ENCODE measurements at places on chromosomes 4 and X.

GRCh38 chrX:68710870-68711576, 63.6 kb downstream of the STARD8 start:
- no peak for DNase-seq

DNA sequence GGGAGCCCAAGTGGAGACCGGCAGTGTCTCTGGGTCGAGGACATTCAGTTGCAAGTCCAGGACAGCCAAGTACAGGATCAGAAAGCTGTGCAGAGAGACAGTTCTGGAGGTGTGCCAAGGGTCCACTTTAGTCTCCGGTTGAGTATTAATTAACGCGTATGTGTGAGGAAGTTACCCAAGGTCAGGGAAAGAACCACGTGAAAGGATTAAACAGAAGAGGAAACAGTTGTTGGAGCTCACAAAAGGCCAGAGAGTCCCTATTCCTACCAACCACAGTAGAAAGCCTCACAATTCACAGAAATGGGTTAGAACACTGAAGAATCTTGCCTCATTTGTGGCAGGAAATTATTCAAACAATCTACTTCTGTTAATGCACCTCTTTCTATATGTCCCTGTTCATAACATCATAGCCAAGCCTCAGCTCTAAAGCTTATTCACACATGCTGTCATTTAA, 17.9 kb upstream of the NSUN7 start:
- no peak for DNase-seq

- DNase-seq: no peak
These were observed 189.8 kb upstream of the ANK2 start for GRCh38 chr4:112859456-112860184.

- no peak for DNase-seq
These were observed 6.8 kb upstream of the SLC26A1 start for GRCh38 chr4:999882-1000425.

DNA sequence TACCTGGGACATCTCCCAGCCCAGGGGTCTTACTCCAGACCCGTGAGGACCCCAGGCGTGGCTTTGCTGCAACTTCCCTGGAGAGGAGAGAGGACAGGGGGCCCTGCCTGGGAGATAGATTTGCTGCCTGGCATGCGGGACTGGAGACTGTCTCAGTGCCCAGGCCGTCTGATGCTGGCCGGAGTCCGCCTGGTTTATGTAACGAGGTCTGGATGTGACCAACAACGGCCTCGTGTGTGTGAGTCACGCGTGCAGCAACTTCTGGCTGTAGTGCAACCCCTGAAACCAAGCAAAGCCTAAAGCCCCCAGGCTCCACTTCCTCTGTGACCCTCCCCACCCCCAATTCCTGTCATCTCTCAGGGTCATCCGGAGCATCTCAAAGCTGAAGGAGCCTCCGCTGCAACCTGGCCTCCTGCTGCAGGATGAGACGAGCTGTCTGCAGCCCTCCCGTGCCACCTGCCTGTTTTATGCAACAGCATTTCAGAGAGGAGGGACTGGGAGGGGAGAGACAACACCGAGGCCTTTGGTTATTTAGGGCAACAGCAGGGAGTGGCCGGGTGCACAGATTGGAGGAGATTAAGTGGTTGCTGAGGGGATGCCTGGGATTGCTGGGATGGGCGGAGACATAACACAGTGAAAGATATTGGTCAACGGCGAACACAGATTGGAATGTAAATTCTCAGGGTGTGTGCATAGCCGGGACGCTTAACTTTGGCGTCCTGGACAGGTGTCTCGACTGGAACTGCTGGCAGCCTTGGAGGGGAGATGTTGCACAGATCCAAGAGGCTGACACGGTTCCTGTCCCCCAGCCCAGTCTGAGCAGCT, 16.0 kb downstream of the XG start:
- DNase-seq: no peak

DNA sequence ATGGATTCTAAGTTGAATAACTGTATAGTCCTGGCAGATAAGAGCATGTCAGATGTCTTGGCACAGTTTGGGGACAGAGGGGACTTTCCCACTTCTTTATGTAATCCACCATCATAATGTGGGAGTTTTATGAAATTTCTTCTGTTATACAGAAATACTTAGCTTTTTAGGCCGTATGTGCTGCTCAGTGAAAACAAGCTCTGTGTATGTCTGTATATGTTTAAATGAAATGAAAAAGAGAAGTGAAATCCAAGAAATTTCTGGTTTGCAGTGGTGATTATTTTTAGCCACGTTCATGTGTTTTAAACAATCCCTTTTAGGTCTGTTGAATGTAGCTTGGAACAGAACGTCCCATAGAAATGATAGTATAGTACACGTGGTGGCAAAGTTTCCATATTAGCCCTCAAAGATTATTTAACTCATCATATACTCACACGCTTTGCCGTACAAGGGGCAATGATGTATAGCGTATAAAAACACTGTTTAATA, 41.0 kb downstream of the GAB1 start:
- DNase-seq: no peak

- DNase-seq: no peak
These were observed 867.4 kb upstream of the PCDH10 start for GRCh38 chr4:132281733-132282132.
